ENCODE measurements at places on chromosomes 7 and 10.

GRCh38 chr7:90948085-90948484 is 316.1 kb upstream of the FZD1 start:
- no peak for DNase-seq

- DNase-seq: no peak
These were observed 27.8 kb downstream of the GSDME start for GRCh38 chr7:24729365-24730017.

- peak; percentile 51 for DNase-seq
These were observed 79.8 kb downstream of the CHN2 start for GRCh38 chr7:29274146-29275017.

DNA sequence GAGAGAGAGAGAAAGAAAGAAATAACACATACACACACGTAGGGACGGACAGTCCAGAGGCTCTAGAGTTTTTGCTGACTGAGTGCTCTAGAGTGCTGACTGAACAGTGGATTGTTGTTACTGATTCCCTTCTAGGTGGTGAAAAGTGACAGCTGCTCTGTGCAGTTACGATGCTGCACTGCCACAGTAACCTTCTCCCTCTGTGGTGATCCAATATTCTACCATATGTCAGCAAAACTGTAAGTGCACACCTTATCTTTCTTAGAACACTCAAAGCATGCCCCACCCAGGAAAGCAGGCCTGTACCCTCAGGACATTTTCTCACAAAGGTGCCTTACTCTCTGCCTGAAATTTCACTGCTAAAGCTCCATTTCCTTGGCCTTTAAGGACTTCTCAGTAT is 1023.5 kb downstream of the TYW1 start:
- DNase-seq: no peak

GRCh38 chr7:81140775-81141174 is 221.9 kb upstream of the SEMA3C start:
- no peak for DNase-seq

GRCh38 chr10:82282782-82283456 is 407.9 kb downstream of the NRG3 start:
- no peak for DNase-seq

DNA sequence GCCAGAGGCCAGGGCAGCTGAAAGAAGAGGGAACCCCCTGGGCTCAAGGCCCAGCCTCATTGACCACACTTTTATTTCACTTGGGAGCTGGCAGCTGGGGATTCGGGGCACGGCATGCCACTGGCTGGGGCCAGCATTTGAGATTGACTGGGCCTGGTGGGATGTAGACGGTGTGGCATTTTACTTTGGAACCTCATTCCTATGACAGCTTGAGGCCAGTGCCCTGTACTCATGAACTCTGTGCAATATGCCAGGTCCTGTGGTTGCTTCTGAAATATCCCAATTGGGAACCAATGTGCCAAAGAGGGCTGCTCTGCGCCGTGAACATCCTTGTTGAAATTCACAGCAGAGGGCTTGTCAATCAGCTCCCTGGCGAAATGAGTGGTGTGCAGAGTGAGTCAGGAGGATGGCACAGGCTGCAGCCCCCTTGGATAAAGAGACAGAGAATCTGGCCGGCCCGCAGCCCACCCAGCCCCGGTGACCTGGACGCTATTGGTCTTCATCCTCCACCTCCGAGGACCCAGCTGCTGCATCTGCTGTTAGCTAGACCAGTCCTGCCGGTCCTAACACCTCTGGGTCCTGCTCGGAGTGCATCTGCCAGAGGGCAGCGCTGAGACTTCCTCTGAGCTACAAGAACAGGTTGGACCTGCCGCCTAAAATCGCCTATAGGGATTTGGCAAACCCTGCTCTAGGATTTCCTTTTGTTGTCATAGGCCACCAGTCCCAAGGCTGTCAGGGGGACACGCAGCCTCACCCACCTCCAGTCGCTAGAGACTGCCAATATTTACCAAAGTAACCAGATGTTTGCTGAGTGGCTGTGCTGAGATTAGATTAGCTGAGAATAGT is 58.0 kb downstream of the PRKAG2 start:
- DNase-seq: no peak

DNA sequence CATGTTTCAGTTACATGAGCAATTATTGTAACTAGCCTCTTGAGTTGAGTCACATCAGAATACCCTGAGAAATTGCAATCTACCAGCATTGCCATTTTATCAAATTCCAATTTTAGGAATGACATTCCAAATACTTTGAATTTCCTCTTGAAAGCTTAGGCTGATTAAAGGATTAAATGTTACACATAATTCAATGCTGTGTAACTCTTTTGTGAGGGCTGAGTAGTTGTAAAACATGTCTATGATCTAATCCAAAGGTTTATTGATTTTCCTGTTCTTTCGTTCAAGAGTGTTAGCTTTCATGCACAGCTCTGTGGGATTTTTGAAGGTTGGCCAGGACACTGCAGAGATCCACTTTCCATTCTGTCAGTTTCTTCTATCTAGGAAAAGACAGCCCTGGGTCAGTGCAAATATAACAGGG is 193.1 kb downstream of the SORCS1 start:
- DNase-seq: no peak

DNA sequence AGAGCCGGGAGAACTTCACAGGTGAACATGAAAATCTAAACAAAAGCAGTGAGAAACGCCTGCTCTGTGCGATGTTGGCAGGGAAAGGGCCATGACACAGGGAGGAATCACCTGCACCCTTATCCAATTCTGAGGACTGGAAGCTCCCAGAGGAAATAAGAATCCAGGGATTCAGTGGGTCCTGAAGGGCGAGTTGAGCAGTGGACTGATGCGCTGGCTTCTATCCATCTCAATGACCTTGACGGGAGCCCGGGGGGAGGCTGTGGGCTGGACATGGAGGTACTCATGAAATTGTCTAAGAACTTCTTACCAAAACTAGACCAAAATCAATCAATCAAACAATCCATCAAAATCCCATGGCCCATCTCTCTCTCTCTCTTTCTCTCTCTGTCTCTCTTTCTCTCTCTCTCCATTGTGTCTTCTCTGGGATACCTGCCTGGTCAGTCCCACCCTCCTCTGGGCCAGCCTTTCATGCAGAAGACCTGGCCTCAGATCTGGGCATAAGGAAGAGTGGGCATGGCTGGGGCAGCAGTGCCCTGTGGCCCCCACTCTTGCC is 7.2 kb downstream of the CPXM2 start:
- no peak for DNase-seq

DNA sequence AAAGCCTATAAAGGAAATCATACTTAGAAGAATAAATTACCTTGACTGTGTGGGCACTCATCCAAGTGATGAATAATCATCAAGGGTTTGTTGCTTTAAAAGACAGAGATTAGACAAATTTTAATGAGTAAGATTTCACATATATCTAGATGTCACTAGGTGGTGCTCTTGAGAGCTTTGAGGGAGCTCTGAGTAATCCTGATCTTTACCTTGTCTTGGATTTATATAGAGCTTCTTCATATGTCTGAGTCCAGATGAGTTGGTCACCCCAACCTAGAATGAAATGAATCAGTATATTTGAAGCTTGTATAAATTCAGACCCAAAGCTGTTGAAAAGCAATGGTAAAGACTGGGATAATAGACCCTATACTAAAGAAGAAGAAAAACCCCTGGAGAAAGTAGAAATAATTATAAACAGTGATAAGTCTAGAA is 3.7 kb downstream of the AGR2 start:
- peak; percentile 74 for DNase-seq

GRCh38 chr10:77253147-77253545 is 384.5 kb downstream of the KCNMA1 start:
- no peak for DNase-seq

DNA sequence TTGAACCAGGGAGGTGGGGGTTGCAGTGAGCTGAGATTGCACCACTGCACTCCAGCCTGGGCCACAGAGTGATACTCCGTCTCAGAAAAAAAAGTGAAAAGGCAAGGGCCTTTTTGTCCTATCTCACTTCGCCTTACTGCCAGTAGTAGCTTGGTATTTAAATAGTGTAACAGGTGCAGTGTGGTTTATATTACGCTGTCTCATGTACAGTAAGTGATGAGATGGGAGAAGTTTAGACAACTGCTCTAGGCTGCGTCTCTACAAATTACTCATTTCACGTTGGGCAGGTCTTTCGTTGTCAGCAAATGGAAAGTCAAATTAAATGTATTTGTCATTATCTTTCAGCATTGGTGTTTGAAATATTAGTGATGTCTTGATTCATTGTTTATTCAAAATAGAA is 15.5 kb upstream of the PFKFB3 start:
- no peak for DNase-seq

DNA sequence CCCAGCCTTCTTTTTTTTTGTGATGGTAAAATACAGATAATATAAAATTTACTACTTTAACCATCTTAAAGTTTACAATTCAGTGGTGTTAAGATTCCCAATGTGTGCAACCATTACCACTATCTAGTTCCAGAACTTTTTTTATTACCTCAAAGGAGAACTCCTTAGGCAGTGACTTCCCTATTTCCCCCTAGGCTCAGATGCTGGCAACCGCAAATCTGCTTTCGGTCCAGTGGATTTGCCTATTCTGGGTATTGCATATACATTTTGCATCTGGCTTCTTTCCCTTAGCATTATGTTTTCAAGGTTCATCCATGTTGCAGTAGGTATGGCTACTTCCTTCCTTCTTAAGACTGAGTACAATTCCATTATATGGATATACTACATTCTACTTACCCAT is 56.5 kb downstream of the AFAP1L2 start:
- DNase-seq: no peak

GRCh38 chr7:148807436-148807835 is 76.7 kb downstream of the EZH2 start:
- no peak for DNase-seq

GRCh38 chr10:77909749-77910375 is 16.7 kb downstream of the DLG5 start:
- peak; percentile 67 for DNase-seq

DNA sequence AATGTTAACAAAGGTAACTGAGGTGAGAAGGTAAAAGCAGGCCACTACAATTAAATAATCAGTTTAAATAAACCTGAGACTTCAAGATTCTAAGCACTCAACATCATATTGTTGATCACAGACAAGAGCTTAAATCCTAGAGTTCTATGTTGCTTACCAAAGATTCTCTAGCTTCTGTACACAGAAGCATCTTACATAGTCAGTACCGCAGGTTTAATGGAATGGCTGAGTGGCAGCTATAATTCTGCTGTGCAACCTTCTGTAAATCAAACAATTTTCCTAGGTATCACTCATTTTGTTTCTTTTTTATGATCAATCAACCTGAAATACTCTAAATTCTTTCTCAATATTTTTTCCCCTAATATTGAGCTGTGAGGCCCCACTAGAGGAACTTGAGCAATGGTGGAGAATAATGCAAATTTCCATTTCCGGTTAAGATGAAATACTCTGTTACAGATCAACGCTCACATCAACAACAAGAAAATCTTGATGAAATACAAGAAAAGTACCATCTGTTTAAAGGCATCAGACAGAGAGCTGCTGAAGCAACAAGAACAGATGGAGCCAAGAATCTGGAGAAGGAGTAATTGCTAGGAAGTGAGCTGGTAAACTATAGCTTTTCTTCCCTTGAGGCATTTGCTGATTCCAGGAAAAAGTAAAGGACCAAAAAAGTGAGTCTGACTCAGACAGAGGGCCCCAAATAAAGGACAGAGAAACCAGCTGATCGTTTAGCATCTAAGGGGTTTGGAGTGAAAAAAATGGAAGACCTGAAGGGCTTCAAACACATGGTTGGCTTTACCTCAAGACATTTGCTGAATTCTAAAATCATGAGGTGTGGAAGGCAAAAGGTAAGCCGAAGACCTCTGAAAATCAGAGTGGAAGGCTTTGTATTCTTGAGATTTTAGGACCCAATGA is 22.6 kb downstream of the PNPLA8 start:
- no peak for DNase-seq

- no peak for DNase-seq
These were observed 654.1 kb upstream of the ZWINT start for GRCh38 chr10:57015187-57015586.

- peak; percentile 82 for DNase-seq
These were observed 1.6 kb downstream of the TCF7L2 start for GRCh38 chr10:112951359-112952281.

DNA sequence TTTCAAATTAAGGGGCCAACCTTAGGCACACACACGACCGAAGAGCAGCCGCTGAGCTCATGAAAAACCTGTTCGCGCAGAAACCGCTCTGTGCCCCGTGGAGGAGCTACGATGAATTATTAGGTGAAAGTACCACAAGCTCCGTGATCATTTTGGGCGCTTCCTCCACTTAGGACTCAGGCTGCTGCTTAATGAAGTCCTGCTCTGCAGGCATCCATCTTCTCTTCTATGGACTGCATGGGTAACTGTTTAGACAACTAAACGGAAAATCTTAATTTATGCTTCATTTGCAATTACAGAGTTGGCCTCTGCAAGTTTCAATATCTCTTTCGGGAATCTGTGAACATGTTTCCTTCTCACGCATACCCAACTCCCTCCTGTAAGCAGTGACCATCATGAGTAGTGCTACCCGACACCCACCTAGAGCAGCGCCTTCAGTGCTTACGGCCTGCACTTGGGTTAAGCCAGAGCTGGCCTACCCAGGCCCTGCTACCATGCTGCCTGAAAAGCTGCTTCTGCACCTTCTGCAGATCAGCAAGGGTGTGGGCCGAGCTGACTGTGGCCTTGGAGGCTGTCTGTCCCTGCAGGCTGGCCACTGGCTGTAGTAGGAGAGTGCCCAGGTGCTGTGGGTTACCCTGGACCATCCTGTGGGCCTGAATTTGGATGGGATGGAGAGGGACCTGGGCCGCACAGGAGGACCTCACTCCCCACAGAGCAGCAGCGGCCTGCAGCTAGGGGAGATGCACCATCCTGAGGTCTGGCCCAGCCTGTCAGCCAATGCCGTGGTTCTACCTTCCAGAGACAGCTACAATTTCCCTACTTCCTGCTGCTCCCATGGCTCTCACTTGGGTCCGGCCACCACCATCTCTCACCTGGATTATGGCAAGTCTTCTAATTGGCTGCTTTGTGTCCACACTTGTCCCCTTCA is 36.0 kb downstream of the GNA12 start:
- DNase-seq: no peak

DNA sequence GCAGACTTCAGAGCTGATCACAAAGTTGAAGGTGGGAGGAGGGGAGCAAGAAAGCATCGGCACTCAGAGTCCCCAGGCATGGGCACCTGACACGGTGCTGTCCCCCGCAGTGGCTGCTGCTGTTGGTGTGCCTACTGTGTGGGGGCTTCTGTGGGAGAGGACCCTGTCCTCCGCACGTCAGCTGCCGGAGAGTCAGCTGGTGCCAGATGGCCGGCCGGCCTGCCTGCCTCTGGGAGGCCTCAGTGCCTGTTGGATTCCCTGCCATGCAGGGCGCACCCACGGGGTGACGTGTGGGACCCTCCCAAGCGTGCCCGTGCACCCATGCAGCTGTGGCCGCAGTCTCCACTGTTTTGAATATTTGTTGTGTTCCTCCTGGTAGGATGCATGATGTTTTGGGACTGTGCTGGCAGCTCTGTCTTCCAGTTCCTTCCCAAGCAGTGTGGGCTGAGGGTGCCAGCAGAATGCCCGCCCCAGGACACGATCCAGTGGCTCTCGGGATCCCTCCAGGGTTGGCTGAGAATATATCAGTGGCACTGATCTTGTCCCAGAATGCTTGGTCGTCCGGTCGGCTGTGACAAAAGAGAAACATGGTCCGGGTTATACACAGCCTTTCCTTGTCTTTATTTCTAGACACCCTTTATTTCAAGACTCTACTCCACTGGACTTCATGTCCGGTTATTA is 185.6 kb downstream of the MGMT start:
- DNase-seq: no peak

All from astrocyte (in vitro differentiated cells and primary cell).